Peyer's patch (tissue), 4 donors: ENCODE measurements at places on chromosomes 2 and 18. TPM values are rescaled to one million over a fixed set of nuclear protein-coding genes. Genes with fewer than 3 reads are reported as not detected.

DNA sequence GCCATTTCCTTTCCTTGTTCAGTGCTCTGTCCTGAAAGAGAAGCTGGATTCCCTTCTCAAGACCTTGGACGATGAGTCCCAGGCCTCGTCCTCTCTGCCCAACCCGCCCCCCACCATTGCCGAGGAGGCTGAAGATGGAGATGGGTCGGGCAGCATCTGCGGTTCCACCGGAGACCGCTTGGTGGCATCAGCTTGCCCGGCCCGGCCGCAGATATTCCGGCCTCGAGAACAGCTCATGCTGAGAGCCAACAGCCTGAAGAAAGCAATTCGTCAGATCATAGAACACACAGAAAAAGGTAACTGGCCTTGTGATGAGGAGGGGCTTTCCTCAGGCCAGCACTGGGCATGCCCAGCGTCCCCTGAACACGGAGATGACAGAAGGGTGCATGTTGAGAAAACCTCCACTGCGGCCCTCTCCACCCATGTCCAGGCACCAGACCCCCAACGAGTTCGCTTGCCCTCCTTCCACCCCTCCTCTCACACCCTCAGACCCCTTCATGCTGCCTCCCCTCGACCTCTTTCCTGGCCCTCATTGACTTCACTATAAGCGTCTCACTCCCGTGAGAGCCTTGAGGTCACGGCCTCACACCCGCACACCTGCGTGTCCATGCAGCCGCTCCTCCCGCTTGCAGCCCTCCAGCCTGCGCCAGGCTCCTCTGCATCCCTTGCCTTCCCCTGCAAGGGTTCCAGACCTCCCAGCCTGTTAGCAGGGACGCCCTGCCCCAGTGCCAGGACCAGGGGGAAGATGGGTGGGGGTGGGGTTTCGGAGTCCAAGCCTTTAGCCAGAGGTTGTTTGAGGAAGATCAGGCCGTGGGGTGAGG lies 95.0 kb downstream of the DGKD start:
- no peak overlapping the region for H3K4me3 ChIP-seq
- H3K27me3 ChIP-seq: no peaks in the 10 kb centered on the region
- peak; percentile 58 for DNase-seq
- no peaks in the 10 kb centered on the region for H3K36me3 ChIP-seq
- H3K27ac ChIP-seq: no peak overlapping the region

DNA sequence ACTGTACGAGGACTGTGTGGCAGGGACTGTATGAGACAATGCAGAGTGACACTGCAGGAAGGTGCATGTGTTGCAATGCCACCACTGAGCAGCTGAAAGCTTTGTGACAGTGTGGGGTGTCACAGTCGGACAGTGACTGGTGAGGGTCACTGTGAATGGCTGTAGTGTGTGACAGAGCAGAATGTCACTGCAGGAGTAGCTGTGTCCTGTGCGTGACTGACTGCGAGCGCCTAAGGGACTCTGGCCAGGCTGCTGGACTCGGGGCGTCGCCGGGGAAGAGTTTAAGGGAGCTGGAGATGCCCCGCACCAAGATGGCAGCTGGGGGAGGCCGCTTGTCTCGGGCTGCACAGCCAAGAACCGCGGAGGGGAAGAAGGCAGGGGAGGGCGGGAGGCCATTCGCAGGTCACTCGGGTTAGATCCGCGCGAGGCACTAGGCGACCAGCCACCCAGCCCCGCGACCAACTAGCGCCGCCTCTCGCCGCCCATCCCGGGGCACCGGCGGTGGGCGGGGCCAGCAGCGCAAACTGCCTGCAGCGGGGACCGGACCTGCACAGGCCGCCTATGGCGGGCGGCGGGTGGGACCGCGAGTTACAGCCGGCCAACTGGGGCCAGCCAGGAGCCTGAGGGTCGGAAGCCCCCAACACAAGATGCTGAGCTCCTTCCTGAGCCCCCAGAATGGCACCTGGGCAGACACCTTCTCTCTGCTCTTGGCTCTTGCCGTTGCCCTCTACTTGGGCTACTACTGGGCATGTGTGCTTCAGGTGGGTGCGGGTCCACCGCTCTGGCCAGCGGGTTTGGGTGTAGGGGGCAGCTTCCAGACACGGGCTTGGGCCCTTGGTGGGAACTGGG lies at the start of gene ABHD1:
ABHD1 (plus strand) TSS at position 514 of the 849 bp plus-strand sequence; CDS start at position 648, 134 bp downstream.
- no peaks in the 10 kb centered on the region for H3K36me3 ChIP-seq
- peak; percentile 89 for DNase-seq
- peak within 1 kb of the TSS; percentile 2 for H3K27ac ChIP-seq
- H3K4me1 ChIP-seq: peaks cover 4% of the 10 kb centered on the region
- no peaks in the 10 kb centered on the region for H3K27me3 ChIP-seq
- H3K4me3 ChIP-seq: peak within 1 kb of the TSS; percentile 61

DNA sequence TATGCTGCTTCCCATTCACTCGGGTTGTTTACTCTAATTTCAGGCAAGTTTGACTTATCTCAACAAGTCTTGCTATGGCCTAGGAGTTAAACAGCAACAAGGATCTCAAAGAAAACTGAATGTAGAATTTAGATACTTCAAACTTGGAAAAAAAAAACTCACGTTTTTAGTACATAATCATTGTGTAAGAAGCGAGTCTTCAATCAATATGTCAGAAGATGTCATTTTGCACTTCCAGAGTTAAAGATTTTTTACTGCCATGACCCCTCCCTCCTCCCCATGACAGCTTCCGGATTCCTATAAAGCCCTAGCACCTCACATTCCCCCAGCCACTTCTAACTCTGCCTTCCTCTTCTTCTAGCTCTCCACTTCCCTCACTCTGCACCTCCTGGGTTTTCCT lies 133.4 kb downstream of the SS18 start:
- H3K4me3 ChIP-seq: no peak overlapping the region
- H3K4me1 ChIP-seq: no peaks in the 10 kb centered on the region
- H3K27me3 ChIP-seq: no peaks in the 10 kb centered on the region
- DNase-seq: no peak

DNA sequence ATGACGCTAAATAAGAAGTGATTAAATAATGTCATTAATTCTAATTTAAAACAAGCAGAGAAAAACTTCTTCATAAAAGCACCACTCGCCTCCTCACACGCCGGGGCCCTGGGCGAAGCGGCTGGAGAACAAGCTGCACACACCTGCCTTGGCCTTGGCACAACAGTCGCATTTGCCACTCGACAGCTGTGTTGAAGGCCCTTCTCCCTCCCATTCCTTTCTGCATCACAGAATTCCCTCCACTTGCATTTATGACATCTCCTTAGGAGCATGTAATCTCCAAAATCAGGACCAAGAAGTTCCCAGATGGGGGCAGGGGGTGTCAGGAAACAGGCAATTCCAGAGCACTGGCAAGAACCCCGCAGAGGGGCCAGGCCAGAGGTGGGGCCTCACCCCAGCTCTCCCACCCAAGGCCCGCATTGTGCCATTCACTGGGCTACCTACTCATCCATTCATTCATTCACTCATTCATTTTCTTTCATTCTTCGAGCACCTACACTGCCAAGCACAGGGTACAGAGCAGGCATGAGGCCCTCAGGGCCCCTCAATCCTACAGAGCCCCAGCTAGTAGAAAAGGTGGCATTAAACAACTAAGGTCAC lies 6.4 kb downstream of the HDAC4 start:
- no peak overlapping the region for H3K4me3 ChIP-seq
- no peak overlapping the region for H3K27ac ChIP-seq
- H3K4me1 ChIP-seq: peaks cover 37% of the 10 kb centered on the region
- DNase-seq: no peak

- no peaks in the 10 kb centered on the region for H3K36me3 ChIP-seq
- no peak for DNase-seq
- no peaks in the 10 kb centered on the region for H3K27me3 ChIP-seq
- H3K4me3 ChIP-seq: no peak overlapping the region
- no peak overlapping the region for H3K27ac ChIP-seq
- no peaks in the 10 kb centered on the region for H3K4me1 ChIP-seq
These were observed 28.7 kb downstream of the SRSF7 start for GRCh38 chr2:38722271-38723061.

DNA sequence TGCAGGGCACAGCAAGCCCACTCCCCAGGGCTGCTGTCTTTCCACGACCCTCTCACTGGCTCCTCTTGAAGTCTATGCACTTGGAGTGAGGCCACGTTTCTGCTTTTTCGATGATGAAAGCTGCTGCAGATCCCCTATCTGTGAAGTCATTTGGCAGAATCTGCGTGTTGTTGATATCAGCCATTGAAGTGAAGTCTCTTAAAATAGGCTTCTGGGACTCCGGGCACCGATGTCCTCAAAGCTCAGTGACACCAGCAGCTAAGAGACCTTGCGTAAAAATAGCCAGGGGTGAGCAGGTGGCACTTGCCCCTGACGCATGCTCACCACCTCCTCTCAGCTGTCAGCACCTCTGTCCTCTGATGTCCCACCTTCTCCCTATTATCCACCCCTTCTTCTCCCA lies 89.4 kb upstream of the FHL2 start:
- H3K36me3 ChIP-seq: no peaks in the 10 kb centered on the region
- H3K27me3 ChIP-seq: no peaks in the 10 kb centered on the region
- H3K4me1 ChIP-seq: no peaks in the 10 kb centered on the region
- H3K4me3 ChIP-seq: no peak overlapping the region

DNA sequence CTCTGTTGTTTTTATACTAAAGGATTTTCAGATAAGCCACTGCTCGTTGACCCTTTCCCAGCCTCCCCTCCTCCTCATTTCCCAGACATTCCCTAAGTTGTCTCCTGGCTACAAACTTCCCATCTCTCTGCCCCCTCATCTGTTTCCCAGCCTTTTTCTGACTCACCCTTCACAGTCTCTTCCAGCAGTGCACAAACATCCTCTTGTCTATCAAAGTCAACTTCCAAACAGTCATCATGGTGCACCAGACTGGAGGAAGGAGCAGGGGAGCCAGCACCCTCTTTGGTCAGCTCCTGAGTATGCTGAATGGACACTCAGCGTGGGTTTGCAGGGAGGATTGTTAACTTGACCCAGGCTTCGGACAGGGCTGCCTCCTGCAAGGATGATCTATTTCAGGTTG lies 26.6 kb upstream of the SPRED2 start:
- no peaks in the 10 kb centered on the region for H3K4me1 ChIP-seq
- no peaks in the 10 kb centered on the region for H3K36me3 ChIP-seq
- no peak for DNase-seq
- H3K27ac ChIP-seq: no peak overlapping the region
- no peaks in the 10 kb centered on the region for H3K27me3 ChIP-seq

DNA sequence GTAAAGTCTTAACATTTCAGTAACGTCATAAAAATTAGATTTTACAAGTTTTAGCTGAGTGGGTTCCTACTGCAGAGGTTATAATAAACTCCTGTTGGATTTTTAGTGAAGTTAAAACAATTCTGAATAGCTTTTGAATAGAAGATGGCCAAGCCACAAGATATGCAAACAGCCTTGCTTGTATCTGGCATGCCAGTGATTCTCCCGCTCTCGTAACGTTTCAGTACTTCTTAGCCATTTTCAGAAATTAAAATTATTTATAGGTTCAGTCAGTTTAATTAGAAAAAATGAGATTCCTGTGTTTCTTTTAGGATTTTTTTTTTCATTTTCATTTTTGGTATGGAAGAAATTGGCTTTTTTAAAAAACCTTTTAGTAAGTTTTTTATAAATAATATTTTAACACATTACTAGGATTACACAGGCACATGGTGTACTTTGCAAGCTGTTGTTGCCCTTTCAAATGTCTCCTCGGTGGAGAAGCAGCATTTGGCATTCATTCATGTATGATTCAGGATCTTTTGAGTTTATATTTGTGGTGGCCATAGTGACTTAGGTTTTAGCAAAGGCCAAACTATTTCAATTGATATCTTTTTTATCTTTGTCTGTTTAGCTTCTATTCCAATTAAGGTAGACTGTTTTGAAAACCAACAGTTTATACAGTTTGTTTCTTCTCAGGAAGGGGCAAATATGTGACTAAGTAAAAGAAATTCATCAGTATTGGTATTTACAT lies 30.6 kb upstream of the RND3 start:
- no peaks in the 10 kb centered on the region for H3K27me3 ChIP-seq
- H3K4me1 ChIP-seq: no peaks in the 10 kb centered on the region
- H3K36me3 ChIP-seq: no peaks in the 10 kb centered on the region
- no peak overlapping the region for H3K4me3 ChIP-seq
- no peak overlapping the region for H3K27ac ChIP-seq

DNA sequence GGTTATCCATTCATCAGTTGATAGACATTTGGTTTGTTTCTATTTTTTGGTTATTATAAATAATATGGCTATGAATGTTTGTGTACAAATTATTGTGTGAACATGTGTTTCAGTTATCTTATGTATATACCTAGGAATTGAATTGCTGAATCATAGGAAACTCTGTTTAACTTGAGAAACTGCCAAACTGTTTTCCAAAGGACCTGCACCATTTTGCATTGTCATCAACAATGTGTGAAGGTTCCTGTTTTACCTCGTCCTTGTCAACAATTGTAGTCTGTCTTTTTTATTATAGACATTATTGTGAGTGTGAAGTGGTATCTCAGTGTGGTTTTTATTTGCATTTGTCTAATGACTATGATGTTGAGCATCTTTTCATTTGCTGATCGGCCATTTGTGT lies 17.1 kb downstream of the PDK1 start:
- H3K36me3 ChIP-seq: peaks cover 42% of the 10 kb centered on the region
- H3K27me3 ChIP-seq: no peaks in the 10 kb centered on the region
- no peak for DNase-seq
- no peak overlapping the region for H3K4me3 ChIP-seq

The TSGA10 gene
- total RNA-seq: 8.5 TPM

The DOCK10 gene
- 97.4 TPM for total RNA-seq

The FRZB gene
- 4.4 TPM for total RNA-seq
